CD4-positive, alpha-beta T cell treated with Interleukin-12 subunit alpha and Interleukin-12 subunit beta, for 1 hour (primary cell): ENCODE measurements at places on chromosomes 5 and 9.
A peak's percentile ranks its signal among the peaks of the same experiment; 100 is the strongest.

- no peak for DNase-seq
Measured at GRCh38 chr5:102764381-102765004, 9.4 kb downstream of the PAM start.

DNA sequence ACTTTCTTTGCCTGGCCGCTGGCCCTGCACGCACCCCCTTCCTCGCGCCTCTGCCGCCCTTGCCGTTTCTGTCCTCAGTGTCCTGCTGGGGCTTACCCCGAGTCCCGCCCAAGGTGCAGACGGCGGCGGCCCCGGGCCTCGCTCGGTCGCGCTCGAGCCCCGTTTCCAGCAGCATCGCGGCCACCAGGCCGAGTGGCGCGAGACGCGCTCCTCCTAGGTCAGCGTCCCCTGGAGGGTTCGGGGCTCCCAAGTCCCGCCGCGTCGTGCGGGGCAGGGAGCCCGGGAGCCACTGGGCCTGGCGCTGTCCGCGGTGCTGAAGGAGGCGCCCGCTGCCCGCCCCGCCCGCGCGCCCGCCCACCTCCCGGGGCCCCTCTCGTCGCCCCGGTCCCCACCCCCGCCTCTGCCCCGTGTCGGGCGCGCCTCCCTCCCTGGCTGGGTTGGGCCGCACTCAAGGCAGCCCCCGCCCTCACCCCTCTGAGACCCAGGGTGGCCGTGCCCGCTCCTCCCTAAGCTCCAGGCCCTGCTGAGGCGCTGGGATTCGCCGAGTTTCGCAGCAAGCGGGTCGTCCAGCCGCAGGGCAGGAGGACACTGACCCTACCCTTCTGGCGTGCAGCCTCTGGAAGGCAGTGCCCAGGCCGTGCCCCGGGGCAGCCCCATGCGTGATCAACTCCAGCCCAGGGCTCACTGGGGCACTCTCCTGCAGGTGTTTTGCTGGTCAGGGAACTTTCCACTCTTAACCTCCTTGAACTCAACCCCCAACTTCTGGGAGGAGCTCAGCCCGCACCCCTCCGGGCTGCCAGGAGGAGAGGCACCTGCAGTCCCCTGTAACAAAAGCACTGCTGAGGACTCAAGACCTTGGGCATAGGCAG is at the start of gene LHX3:
LHX3 (minus strand) TSS at position 291 of the 869 bp plus-strand sequence; CDS start at position 175, 116 bp downstream.
- DNase-seq = peak; percentile 8

- no peak for DNase-seq
Measured at GRCh38 chr9:79489261-79490000, 82.3 kb upstream of the TLE4 start.

DNA sequence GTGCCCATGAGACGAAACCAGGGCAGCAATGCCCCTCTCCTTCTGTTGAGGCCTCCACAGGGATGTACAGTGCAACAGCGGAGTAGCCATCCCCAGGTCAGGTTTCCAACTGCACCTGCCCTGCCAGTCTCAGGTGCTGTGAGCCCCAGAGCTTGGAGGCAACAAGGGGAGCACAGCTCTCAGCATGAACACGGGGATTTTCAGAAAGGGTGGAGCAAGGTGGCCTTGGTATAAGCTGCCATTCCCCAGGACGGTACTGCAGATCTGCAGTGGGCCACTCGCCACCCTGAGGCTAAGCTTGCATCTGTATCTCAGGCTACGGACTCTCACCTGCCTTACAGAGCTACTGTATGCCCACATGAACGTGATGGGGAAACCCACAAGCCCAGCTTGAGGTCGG is 103.6 kb downstream of the GABBR2 start:
- no peak for DNase-seq

- DNase-seq = no peak
Measured at GRCh38 chr5:103208460-103208859, 50.1 kb upstream of the MACIR start.

GRCh38 chr5:12023614-12024241 is 119.5 kb upstream of the CTNND2 start:
- no peak for DNase-seq

DNA sequence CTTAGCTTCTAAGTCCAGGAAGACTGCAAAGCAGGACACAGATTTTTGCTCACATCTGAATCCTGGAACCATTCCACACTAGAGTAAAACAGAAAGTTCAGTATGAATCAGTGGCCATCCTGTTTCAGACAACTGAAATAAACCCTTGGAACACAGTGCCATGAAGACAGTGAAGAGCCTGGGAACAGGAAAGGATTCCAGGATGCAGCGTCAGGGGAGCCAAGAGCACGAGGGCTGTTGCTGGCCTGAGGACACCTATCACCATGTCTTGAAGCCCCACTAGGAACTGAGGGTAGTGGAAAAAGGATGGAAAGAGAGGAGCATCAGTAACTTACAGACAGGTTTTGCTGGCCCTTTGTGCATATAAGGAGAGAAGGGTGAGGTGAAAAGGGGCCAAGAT is 115.3 kb upstream of the FSTL4 start:
- no peak for DNase-seq

- no peak for DNase-seq
Measured at GRCh38 chr9:34456151-34456550, 2.2 kb downstream of the FAM219A start.

DNA sequence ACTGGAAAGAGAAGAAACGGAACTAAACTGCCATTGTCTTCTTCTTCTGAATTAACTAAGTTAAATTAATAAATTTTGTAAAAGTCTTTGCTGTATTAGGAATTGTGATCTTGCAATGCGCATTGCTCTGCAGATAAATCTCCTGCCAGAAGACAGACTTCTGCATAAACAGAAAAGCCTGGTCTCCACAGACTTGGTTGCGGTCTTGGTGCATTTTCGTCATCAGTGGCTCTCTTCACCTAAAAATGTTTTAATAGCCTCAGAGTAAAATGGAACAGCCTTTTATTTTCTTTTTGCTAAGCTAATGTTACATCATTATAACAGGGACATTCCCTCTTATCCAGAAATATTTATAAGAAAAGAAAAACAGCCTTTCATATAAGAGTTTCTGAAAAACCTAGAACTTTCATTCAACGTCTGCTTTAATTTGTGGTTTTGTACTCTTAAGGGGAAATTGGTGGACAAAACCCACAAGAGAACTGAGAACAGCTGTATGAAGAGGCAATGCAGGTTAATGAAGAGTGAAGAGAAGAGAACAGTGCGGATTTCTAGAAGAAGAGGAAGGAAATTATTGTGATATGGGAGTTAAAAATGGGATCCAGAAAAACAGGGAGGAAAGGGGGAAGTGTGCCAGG is 10.1 kb downstream of the IFNA5 start:
- DNase-seq = no peak

- no peak for DNase-seq
Measured at GRCh38 chr9:131043087-131043486, 34.1 kb downstream of the LAMC3 start.
